ENCODE measurements at places on chromosomes 1 and 21. TPM values are rescaled to one million over a fixed set of nuclear protein-coding genes. Genes with fewer than 3 reads are reported as not detected.

The STUM gene
- 0.90 TPM for total RNA-seq

DNA sequence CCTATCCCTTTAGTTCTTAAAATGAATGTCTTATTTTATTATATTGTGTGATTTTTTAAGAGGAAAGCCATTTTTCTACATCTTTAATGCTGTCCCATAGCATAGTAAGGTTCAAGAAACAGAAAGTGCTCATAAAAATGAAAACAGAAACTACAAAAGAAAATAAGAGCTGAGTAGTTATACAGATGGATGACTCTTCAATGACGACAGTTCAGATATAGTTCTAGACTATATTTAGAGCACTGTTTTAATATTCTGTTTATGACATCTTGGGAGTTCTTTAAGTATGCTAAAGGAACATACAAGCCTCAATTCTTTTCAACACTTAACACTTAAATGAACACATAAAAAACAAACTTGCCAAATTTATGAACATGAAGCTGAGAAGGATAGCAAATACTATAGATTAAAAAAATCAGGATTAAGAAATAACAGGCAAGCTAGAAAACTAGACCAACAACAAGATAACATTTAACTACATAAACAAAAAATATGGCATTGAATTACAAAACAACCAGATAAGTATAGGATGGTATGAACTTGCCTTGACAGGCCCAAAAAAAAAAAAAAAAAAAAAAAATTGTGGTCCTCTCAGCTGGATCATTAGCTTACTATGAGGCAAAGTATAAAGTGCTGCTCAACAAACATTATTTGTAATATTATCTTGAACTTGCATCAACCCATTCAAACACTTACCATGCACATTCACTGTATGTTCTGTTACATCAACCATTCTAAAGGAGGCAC is 87.9 kb downstream of the ZZZ3 start:
- DNase-seq = no peak

- DNase-seq = no peak
Observed at GRCh38 chr1:228397966-228398365, 8.7 kb downstream of the TRIM11 start.

DNA sequence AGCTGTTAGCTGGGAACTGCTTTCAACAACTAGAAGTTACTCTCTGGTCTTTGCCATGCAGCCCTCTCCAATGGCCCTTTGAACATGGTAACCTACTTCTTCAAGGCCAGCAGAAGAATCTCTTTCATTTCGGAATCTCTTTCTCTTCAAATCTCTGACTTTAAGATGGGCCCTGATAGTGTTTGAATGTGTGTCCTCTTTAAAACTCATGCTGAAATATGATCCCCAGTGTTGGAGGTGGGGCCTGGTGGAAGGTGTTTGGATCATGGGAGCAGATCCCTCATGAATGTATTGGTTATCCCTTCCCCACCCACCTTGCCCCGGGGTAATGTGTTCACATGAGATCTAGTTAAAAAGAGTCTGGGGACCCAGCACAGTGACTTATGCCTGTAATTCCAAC is 54.5 kb upstream of the SOX13 start:
- DNase-seq = no peak

The PEAR1 gene
- 12.9 TPM for total RNA-seq

- no peak for DNase-seq
Observed at GRCh38 chr1:226408285-226409184, 642 bp upstream of the PARP1 start.

GRCh38 chr1:152071123-152071522 is 17.7 kb downstream of the TCHHL1 start:
- DNase-seq = no peak

GRCh38 chr1:236371083-236371482 is 23.0 kb upstream of the EDARADD start:
- DNase-seq = no peak

DNA sequence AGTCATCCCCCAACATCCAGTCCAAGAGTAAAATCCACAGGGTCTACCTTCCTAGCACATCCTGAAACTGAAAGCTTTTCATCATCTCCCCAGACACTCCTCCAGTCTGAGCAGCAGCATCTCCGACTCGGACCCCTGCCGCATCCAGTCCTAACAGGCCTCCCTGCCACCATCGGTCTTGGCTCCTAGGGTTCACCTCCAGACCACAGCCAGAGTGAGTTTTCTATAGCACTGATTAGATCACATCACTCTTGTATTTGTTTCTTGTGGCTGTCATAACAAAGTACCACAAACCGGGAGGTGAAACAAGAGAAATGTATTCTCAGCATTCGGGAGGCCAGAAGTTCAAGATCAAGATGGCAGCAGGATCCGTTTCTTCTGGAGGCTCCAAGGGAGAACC is 187.8 kb downstream of the TOMM20 start:
- no peak for DNase-seq

DNA sequence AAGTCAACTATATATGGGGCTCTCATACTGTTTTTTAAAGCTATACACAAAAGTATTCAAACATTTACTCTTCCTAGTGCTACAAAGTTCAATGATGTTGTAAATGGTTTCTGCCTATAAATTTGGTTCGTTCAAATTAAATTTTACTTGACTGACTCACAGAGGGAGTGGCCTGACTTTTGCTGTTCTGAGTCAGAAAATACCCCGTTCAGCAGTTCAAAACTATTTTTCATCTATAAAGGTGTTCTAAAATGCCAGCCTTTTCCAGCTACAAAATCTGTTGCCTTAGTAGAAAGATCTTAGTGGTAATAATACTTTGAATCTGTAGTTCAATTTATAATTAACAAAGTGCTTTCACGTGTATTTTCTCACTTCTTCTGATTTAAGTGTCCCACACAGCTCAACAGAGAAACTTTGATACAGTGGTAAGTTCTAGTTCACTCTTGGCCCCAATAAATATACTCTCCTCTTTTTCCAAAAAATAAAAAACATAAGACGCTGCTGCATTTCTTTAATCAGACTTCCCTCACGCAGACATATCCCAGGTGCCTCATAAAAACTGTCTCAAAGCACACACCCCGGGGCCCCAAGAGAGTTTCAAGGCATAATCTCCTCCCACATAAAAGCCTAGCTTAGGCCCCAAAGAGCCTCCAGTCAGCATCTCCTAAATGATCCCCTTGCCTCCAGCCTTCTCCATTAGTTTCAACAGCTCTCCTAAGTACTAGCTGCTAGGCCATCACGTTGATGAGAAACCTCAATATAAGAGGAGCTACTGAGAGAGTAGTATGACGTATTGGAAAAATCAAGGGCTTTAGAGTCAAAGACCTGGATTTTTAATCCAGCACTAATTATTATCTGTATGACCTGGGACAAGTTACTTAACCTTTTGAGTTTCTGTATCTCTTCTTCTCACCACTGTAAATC is 3.2 kb downstream of the PTP4A2 start:
- no peak for DNase-seq

The VSIG8 gene
- not detected for total RNA-seq

DNA sequence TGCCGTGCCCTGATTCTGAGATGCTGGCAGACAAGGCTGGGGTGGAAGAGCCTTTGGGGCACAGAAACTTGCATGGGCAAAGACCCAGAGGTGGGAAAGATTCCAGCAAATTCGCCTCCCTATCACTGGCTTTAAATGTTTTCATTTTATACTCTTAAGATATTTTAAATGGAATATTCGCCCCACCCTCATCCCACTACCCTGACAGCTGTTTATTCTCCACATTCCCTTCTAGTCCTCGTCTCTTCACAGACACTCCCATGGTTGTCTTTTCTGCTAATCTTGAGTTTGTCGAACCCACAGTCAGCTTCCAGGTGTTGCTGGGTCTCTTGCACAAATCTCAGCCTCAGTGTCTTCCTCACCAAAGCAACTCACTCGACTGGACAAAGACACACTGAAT is 245.0 kb downstream of the KAZN start:
- no peak for DNase-seq

The LPAR3 gene
- total RNA-seq = 5.9 TPM

GRCh38 chr1:160124705-160125478 is 9.3 kb downstream of the ATP1A2 start:
- DNase-seq = peak; percentile 25

DNA sequence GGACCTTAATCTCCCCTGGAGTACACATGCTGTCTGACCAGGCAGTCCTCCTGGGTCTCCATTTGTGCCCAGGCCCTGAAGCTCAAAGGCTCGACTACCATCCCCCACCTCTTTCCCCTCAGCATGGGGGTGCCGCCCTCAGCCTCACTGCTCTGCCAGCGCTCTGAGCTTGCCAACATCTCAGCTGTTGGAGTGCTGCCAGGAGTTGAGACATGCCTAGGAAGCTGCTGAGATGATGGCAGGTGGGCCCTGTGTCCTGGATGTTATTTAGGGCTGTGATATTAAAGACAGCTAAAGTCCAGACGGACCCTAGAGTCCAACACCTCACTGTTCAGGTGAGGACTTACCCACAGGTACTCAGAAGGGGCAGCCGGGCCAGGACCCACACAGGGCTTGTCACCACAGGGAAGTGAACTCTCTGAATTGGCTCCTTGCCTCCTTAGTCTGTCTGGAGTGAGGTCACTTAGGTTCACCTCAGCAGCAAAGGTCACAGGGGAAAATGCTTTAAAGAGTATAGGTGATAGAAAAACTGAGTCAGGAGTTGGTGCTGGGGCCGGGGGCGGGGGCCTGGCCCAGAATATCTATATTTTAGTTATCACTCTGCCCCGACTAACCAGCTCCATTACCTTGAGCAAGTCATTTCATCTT is 19.7 kb upstream of the KCNC4 start:
- DNase-seq = peak; percentile 52

DNA sequence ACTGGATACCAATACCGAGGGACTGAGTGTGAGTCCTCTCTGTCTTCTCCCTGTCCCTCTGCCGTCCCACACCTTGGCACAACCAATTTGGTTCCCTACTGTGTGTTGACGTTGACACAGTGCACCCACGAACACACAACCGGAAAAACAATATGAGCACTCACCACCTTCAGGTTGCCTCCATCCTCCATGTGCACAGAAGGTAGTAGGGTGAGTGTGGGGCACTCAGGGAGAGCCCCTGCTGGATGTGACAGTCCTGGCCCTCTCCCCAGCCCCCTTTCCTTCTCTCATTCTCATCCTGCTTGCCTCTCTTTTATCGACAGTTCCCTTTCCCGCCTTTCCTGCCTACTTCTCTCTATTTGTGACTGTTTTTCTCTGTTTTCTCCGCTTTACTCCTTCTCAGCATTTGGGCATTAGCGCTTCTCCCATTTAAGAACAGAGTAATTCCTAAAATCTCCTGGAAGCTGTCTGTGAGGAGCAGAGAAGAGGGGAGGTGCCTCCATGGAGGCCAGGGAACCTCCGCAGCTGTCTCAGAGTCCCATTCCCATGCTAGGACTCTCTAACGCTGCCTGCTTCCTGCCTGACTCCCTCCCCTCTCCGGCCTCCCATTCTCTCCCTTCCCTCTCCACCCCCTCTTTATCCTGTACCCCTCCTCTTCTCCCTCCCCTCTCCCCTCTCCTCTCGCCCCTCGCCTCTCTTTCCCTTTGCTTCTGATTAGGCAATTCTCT is 16.4 kb downstream of the CADM3 start:
- DNase-seq = no peak

GRCh38 chr1:113898241-113898814 is 6.3 kb downstream of the AP4B1 start:
- DNase-seq = no peak

- DNase-seq = no peak
Observed at GRCh38 chr1:175354080-175354479, 161.5 kb upstream of the KIAA0040 start.

DNA sequence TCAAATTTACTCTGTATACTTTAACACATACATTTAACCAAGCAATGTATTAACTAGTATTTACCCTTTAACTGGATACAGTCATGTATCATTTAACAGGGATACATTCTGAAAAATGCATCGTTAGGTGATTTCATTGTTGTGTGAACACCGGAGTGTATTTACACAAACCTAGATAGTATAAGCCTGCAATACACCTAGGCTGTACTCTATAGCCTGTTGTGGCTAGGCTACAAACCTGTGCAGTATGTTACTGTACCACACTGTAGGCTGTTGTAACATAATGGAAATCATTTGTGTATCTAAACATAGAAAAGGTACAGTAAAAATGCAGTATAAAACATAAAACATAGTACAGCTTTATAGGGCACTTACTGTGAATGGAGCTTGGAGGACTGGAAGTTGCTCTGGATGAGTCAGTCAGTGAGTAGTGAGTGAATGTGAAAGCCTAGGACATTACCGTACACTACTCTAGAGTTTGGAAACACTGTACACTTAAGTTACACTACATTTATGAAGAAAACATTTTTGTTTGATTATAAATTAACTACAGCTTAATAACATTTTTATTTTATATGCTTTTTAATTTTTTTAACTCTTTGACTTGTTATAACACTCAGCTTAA is 21.3 kb downstream of the RGS4 start:
- DNase-seq = no peak

The THEM4 gene
- total RNA-seq = 15.0 TPM

GRCh38 chr1:106868828-106869227 is 187.6 kb upstream of the PRMT6 start:
- no peak for DNase-seq

The MAP3K21 gene
- 0.20 TPM for total RNA-seq

All from heart left ventricle (tissue), 16 donors.